ENCODE measurements at places on chromosomes 7 and 10. TPM values are rescaled to one million over a fixed set of nuclear protein-coding genes. Genes with fewer than 3 reads are reported as not detected.
A peak's percentile ranks its signal among the peaks of the same experiment; 100 is the strongest.

The SPDYE5 gene
- not detected for total RNA-seq

The INSIG1 gene
- 0.11 TPM for total RNA-seq

GRCh38 chr10:89309156-89310055 lies 7.6 kb downstream of the IFIT2 start:
- H3K36me3 ChIP-seq, result no peaks in the 10 kb centered on the region
- no peaks in the 10 kb centered on the region for H3K27me3 ChIP-seq
- H3K4me1 ChIP-seq, result peaks cover 16% of the 10 kb centered on the region

- H3K27ac ChIP-seq, result peak overlapping the region; percentile 65
- H3K4me1 ChIP-seq, result peaks cover 76% of the 10 kb centered on the region
- no peaks in the 10 kb centered on the region for H3K36me3 ChIP-seq
- peak; percentile 58 for DNase-seq
- H3K4me3 ChIP-seq, result peak overlapping the region; percentile 32
- H3K27me3 ChIP-seq, result 0 out of 2 replicates have a peak, but pooled peaks cover 2% of the 10 kb centered on the region
Observed at GRCh38 chr7:73345538-73345937, 17.6 kb downstream of the FKBP6 start.

DNA sequence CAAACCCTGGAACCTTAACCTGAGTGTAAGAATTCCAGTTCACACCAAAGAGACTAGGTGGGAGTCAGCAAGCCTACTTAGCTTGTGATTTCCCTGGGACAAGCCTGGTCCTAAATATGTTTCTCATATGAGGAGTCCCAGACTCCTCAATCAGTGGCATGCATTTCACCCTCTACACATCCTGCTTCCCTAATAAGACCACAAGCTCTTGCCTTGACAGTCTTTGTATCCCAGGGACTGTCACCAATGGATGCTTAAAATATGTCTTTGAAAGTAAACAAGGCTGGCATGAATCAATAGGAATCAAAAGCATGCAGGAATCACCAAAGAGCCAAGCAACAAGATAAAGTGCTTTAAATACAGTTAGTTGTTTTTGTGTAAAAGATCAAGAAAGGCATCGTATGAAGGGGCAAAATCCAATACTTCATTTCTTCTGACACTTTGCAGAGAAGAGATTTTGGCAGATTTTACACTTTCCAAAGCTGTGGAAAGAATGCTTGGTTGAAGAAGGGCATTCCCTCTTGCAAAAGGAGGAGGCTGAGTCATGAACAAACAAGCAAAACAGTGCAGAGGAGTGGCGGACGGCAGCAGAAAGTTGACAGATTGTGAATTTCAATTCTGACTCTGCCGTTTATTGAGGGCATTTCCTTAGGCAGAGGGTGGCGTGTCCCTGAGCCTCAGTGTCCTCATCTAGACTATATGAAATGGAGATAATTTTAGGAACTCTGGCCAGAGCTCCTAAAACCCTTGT lies 8.5 kb upstream of the NFE2L3 start:
- H3K27me3 ChIP-seq, result no peaks in the 10 kb centered on the region
- DNase-seq, result no peak
- H3K4me1 ChIP-seq, result no peaks in the 10 kb centered on the region
- no peak overlapping the region for H3K27ac ChIP-seq
- H3K4me3 ChIP-seq, result no peak overlapping the region
